ENCODE measurements at places on chromosomes 5 and 9. TPM values are rescaled to one million over a fixed set of nuclear protein-coding genes. Genes with fewer than 3 reads are reported as not detected.

Gene IFNE
- total RNA-seq = not detected

GRCh38 chr5:4942831-4943178 lies 197.3 kb upstream of the ADAMTS16 start:
- H3K27me3 ChIP-seq = no peaks in the 10 kb centered on the region
- H3K4me3 ChIP-seq = no peak overlapping the region
- no peaks in the 10 kb centered on the region for H3K36me3 ChIP-seq
- H3K27ac ChIP-seq = no peak overlapping the region
- no peaks in the 10 kb centered on the region for H3K4me1 ChIP-seq

DNA sequence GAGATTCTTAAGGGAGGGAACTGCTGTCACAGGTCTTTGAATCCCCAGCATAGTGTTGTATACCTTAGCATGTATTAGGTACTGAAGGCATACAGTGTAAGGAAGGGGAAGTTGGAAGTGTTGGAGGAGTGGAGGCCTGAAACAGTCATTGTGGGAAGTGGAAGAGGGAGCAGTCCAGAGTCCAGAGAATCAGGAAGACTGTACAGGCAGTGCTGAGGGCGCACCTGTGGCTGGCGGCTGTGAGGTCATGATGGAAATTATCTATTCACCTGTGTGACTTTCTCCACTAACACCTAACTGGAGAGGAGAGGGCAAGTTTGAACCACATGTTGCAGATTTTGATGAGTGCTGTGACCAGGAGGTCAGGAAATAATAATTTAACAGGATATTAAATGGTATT lies 119.7 kb upstream of the NIPBL start:
- no peak for DNase-seq
- no peaks in the 10 kb centered on the region for H3K4me1 ChIP-seq
- no peaks in the 10 kb centered on the region for H3K36me3 ChIP-seq
- no peak overlapping the region for H3K4me3 ChIP-seq
- no peaks in the 10 kb centered on the region for H3K27me3 ChIP-seq

DNA sequence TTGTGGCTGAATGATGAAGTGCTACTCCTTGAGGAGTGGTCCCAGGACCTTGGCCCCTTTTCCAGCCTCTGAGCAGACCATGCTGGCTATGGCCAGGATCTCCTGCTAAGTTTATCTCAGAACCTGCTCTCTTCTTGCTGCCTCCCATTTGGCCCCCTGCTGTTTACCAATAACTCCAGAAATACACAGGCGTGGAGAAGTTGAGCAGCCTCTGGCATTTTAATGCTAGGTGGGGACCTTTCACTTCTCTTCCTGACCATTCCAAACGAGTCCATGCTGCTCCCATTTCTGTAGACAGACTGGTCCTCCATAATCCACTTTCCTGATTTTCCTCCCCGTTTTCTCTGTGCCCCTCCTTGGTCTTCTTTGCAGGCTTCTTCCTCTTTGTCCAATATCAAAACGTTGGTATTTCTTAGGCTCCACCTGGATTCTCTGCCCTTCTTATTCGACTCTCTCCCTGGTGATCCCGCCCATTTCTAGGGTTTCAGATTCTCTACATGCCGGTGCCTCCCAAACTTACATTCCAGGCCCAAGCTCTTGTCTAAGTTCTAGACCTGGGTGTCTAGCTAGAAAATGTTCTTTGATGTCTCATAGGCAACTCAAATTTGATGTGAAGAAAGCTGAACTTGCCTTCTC lies 33.4 kb upstream of the TNFAIP8 start:
- peak overlapping the region; percentile 84 for H3K27ac ChIP-seq
- H3K27me3 ChIP-seq = no peaks in the 10 kb centered on the region
- DNase-seq = no peak

- H3K27me3 ChIP-seq = no peaks in the 10 kb centered on the region
- no peaks in the 10 kb centered on the region for H3K36me3 ChIP-seq
- no peak overlapping the region for H3K27ac ChIP-seq
- no peak for DNase-seq
- H3K4me1 ChIP-seq = no peaks in the 10 kb centered on the region
- H3K4me3 ChIP-seq = no peak overlapping the region
Measured at GRCh38 chr5:89028595-89029285, 145.8 kb upstream of the MEF2C start.

Gene RORB
- total RNA-seq = 0.96 TPM

Gene EQTN
- 0.78 TPM for total RNA-seq

Gene TMEM171
- not detected for total RNA-seq

Gene NUTM2F
- total RNA-seq = not detected

GRCh38 chr9:84379740-84380139 lies 39.2 kb upstream of the SLC28A3 start:
- no peak overlapping the region for H3K4me3 ChIP-seq
- H3K4me1 ChIP-seq = no peaks in the 10 kb centered on the region
- no peaks in the 10 kb centered on the region for H3K36me3 ChIP-seq
- DNase-seq = no peak
- no peak overlapping the region for H3K27ac ChIP-seq

GRCh38 chr9:72203205-72203803 lies 54.1 kb downstream of the GDA start:
- no peak overlapping the region for H3K4me3 ChIP-seq
- DNase-seq = no peak
- no peaks in the 10 kb centered on the region for H3K27me3 ChIP-seq
- no peak overlapping the region for H3K27ac ChIP-seq
- H3K36me3 ChIP-seq = no peaks in the 10 kb centered on the region
- H3K4me1 ChIP-seq = no peaks in the 10 kb centered on the region

DNA sequence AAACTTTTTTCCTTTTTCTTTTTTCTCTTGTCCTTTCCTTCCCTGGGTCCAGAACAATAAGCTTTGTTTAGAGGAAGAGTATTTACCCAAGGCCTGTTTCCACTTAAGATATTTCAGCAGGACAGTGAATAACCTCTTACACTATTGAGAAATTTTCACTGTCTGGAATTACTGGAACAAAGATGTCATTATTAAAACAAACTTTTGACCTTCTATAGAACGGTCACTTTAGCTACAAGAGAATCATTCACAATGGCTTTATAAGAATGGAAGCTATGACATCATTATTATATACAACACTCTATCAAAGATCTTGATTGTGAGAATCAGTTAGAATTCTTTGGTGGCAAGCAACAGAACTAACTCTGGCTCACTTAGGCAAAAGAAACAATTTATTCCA lies 22.0 kb upstream of the ARHGAP26 start:
- no peak overlapping the region for H3K4me3 ChIP-seq
- no peak overlapping the region for H3K27ac ChIP-seq
- no peak for DNase-seq
- no peaks in the 10 kb centered on the region for H3K27me3 ChIP-seq
- H3K36me3 ChIP-seq = no peaks in the 10 kb centered on the region

Gene IFNA1
- total RNA-seq = not detected

- DNase-seq = no peak
- no peaks in the 10 kb centered on the region for H3K27me3 ChIP-seq
- H3K36me3 ChIP-seq = no peaks in the 10 kb centered on the region
- peak overlapping the region; percentile 93 for H3K27ac ChIP-seq
- no peak overlapping the region for H3K4me3 ChIP-seq
Measured at GRCh38 chr5:65034813-65035209, 266.1 kb downstream of the CWC27 start.

GRCh38 chr5:153829510-153830065 lies 209.1 kb downstream of the FAM114A2 start:
- H3K36me3 ChIP-seq = no peaks in the 10 kb centered on the region
- no peak overlapping the region for H3K4me3 ChIP-seq
- H3K4me1 ChIP-seq = no peaks in the 10 kb centered on the region
- H3K27me3 ChIP-seq = no peaks in the 10 kb centered on the region

DNA sequence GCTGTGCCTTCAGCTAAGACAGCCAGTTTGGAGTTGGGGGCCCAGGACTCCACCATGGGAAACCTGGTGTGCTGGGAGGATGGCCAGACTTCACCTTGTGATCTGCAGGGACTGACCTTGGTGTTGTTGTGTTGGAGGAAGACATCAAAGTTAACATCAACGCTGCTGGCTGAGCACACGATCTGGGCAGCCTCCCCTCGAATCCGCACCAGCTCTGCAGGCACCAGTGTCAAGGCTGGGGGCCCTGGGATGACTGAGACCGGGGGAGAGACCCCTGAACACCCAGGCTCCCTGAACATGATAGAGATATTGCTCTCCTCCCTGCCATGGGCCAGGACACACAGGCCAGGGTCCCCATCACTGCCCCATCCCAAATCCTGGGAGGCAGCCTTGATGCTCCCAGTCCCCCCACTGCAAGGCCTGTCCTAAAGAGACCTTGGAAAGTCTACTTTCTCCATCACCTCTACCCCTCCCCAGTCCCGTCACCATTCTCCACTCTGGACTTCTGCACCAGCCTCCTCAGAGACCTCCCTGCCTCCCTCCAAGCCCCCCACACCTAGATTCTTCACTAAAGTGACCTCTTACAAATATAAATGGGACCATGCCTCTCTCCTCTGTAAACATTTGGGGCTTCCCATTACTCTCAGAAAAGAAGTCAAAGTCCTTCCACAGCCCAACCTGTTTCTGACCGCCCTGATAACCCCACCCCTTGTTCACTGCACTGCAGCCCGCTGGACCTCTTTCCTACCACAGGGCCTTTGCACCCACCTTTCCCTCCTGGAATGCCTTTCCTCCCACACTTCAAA lies 8.2 kb downstream of the CSF1R start:
- H3K27me3 ChIP-seq = no peaks in the 10 kb centered on the region
- no peak overlapping the region for H3K27ac ChIP-seq
- DNase-seq = peak; percentile 38
- H3K36me3 ChIP-seq = no peaks in the 10 kb centered on the region
- no peaks in the 10 kb centered on the region for H3K4me1 ChIP-seq
